ENCODE measurements at places on chromosomes 4 and X.

DNA sequence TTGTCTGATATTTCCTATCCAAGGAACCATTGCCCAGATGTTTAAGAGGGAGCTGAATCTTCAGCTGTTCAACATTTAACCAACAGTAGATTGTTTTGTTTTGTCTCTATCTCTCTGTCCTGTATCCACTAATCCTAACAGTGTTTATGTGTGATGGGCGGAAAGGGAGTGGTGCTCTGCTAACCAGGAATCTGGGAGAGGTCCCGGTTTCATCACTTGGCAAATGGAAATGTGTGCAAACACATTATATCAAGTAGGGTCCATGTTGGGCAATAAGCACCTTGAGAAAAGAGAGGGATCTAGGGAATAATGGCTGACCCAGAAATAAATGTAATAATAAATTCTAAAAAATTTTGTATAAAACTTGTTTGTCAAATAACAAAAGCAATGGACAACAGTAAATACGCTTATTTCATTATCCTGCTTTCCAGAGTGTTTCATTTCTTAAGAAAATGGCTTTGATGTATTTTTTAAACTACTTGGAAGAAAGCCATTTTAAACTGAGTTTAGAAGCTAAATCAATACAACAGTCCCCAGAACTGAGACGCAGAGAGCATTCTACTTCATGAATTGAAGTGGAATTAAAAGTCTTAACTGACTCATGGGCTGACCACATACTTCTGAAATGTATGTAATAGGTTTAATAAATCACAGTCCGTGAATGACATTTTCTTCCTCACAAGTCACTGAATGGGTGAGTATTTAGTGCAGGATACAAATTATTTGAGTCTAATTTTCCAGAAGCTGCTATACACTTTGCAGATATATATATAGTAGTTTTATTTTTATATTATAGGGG is 55.8 kb downstream of the EMCN start:
- no peak for DNase-seq

GRCh38 chr4:166895771-166896170 is 338.5 kb downstream of the SPOCK3 start:
- no peak for DNase-seq

- DNase-seq: no peak
Measured at GRCh38 chr4:8085491-8086117, 73.0 kb downstream of the ABLIM2 start.

DNA sequence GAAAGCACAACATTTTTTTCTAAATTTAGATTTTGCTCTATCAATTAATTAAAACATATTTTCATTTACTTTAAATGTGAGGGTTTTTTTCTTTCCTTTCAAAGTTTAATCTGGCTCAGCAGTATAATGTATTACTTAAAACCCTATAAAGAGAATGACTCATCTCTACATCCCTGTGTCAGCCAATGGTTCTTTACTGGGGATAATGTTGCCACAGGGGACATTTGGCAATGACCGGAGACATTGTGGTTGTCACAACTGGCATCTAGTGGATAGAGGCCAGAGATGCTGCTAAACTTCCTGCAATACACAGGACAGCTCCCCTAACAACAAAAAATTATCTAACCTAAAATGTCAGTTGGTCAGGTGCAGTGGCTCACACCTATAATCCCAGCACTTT is 53.8 kb downstream of the SYNPO2 start:
- no peak for DNase-seq

GRCh38 chr4:39613093-39613656 is 25.5 kb downstream of the SMIM14 start:
- no peak for DNase-seq

Data from Ammon's horn (tissue), 1 donor.